RPMI8226 (cell line): ENCODE measurements at places on chromosomes 1 and 21.

GRCh38 chr1:229396585-229397206 lies 37.2 kb downstream of the ACTA1 start:
- DNase-seq = no peak

DNA sequence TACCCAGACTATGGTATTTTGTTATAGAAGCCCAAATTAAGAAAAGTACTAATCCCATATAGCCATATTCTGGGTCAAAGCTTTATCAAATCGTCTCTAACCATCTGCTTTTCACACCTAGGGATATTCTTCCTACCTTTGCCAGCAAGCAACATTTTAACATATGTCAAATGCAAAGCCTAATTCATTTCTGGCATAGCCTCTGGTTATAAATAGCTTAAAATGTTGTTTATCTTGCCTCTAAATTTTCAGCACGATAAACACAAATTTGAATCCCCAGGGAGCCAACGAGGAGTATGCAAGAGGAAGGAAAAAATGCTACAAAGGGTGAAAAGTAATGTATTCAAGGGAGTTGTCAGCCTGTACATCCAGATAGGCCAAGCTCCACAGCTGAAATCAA lies 357.2 kb downstream of the KCNH1 start:
- no peak for DNase-seq

- no peak for DNase-seq
Observed at GRCh38 chr1:3473381-3473844, 18.9 kb downstream of the ARHGEF16 start.

DNA sequence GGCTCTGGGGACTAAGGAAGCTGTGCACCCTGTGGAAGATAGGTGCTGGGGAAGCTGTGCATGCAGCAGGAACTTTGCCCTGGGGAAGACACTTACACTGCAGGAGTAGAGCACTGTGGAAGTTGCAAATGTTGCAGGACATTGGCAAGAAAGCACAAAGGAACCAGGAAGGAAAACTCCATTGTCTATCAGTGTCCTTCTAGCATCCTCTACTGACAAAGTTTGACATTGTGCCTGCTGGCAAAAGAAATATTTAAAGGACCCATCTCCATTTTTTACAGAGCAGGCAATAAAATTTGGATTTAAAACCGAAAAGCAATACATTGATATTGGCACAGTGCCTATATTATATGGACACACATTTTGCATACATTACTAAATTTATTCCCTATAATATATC lies 394.1 kb downstream of the PBX1 start:
- no peak for DNase-seq

DNA sequence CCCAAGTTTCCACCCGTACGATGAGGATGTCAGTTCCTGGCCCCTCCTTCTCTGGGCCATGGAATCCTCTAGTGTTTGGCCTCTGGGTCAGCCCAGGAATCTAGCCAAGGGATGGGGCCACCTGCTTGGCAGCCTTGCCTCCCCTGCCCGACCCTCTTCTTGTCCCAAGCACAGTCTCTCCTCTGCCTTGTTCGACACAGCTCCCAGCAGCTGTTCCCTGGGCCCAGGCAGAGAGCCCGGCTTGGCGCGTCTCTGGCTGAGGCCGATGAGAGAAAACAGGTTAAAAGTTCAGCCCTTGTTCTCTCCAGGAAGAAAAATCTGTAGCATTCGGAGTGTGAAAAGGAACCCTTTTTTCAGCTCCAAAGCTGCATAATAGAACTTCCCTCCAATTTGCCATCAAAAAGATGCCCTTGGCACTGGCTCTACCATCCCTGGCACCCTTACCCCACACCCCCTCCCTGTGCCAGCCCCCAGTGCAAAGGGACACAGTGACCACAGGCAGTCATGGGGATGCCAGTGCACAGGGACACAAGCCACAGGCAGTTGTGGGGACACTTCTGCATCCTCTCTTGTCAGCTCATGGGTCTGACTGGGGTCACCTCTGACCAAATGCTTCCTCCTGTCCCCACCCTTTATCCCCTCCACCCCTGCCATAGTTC lies 68.4 kb downstream of the EPHB2 start:
- no peak for DNase-seq

DNA sequence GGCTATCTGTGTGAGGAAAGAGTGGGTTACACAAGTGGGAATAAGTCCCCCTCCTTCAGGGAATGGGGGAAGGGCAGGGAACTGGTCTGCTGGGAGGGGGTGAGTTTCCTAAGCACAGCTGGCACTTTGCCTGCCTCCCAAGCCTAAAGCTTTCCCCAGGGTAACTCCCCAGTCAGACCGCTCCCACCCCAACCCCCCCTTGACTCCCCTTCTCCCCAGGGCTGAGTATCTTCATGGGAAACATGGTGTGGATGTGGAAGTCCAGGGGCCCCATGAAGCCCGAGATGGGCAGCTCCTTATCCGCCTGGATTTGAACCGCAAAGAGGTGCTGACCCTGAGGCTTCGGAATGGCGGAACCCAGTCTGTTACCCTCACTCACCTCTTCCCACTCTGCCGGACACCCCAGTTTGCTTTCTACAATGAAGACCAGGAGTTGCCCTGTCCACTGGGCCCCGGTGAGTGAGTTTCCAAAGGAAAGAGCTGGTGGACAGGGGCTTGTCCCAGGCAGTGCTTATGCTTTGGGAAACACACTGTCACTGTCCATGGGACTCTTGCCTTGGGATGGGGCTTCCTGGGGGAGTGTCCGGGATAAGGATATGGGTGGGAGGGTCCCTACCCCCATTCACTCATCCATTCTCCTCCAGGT lies 14.9 kb downstream of the MOV10 start:
- DNase-seq = no peak

GRCh38 chr1:151680391-151680790 lies 36.2 kb downstream of the CELF3 start:
- no peak for DNase-seq
